NCI-H1930 (cell line): ENCODE measurements at places on chromosomes 12 and 14.

- DNase-seq, result peak; percentile 47
Measured at GRCh38 chr12:79934281-79935020, 446 bp downstream of the PPP1R12A start.

- no peak for DNase-seq
Measured at GRCh38 chr14:56055511-56055910, 62.7 kb upstream of the PELI2 start.

GRCh38 chr12:50676756-50677155, 87.1 kb upstream of the ATF1 start:
- DNase-seq, result no peak

DNA sequence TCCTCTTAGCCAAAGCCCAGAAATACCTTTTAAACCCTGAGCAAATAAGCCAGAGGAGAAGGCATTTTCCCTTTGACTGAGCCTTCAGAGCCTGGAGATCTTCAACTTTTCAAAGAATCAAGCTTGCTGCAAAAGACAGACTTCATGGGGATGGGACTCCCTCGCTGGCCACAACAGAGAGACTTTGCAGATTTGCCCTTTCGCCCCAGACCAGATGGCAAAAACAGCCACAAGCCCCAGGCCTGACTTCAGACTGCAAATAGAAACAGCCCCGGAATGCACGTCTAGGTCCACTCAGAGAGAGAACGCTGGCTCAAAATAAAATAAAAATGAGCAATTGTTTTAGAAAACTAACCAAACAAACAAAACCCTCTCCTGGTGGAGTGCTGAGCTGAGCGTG, 114.6 kb upstream of the MED13L start:
- DNase-seq, result no peak

- DNase-seq, result no peak
Measured at GRCh38 chr12:49501895-49502294, 36.9 kb upstream of the KCNH3 start.

DNA sequence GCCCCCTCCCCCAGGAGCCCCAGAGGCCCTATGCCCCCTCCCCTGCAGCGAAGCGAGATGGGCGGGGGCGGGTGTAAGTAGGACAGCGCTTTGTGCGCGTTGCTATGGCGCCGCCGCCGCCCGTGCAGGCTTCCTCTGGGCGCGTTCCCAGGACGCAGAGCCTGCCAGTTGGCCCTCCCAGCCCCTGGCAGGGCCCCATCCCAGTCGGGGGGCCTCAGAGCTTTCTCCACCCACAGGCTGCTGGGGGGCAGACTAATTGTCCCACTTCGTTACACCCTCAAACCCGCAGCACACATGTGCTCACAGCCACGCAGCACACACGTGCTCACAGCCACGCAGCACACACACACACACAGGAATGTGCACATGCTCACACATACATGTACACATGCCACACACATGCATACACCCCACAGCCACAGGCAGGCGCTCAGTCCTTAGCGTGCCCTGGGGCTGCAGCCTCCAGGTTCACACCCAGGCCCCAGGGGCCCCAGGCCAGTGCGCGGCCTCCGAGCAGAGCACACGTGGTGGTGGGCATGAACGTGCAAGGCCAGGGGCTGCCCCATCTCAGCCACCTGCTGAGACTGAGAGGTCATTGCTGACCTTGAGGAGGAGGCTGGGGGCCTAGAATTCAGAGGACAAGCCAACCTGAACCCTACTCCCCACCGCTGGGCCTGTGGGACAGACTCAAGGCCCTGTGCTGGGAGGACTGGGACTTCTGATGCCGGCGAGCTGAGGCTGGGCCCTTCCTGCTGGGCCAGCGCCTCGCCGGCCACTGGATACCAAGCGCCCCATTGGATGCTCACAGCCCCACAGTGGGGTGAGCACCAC, 15.6 kb downstream of the TRMT61A start:
- DNase-seq, result no peak

GRCh38 chr14:95667249-95667693, 19.0 kb upstream of the TCL1B start:
- no peak for DNase-seq

DNA sequence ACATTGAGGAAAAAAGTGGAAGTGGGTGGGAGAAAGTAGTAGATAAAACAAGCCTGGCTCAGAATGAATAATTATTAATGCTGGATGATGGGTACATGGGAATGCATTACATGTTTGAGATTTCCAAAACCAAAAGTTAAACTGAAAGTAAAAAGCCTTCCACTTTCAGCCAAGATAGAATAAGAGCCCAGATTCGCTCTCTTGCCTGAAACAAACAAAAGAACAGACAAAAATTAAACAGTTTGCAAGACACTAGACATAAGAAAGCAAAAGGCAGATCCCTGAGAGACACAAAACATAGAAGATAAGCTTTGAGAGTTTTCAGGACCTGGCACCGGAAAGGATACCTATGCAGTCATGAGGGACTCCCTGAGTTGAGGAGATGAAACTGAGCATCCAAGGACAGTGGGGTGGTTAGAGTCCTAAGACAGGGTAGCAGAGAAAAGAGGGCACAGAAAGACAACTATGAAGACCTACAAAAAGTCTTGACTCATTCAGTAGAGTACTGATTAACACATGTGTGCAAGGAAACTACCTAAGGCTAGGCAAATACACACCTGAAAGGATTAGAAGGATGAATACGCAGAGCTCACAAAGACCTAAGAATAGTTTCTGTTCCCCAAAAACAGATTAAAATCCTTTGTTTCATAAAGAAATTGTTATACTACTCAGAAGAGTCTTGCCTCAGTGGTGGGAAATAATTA, 54.1 kb downstream of the CEP83 start:
- no peak for DNase-seq

DNA sequence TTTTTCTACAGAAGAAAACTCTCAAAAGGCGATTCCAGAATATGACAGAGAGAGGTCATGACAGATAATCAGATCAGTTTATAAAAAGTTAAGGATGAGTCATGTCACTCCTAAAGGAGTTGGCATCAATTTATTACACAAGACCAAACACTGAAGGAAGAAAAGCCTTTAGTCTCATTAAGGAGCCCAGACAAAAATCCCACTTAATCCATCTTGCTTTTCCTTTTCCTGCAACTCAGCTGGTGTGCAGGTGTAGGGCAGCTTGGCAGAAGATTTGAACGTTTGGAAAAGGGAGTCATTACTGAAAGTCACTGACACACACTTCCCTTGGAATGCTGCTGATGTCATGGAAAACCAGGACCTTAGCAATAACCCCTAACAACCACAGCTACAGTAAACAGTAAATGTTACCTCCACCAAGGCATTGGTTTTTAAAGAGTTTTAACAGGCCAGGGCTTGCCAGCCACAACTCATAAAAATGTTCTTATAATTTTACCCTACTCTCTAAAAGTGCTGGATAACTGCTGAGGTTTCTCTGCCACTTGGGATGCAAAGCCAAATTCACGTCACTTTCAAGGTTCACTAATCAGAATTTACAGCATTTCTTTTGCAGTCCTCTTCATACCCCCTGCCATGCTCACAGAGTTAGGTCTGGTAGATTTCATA, 320.6 kb downstream of the RAD51B start:
- no peak for DNase-seq

DNA sequence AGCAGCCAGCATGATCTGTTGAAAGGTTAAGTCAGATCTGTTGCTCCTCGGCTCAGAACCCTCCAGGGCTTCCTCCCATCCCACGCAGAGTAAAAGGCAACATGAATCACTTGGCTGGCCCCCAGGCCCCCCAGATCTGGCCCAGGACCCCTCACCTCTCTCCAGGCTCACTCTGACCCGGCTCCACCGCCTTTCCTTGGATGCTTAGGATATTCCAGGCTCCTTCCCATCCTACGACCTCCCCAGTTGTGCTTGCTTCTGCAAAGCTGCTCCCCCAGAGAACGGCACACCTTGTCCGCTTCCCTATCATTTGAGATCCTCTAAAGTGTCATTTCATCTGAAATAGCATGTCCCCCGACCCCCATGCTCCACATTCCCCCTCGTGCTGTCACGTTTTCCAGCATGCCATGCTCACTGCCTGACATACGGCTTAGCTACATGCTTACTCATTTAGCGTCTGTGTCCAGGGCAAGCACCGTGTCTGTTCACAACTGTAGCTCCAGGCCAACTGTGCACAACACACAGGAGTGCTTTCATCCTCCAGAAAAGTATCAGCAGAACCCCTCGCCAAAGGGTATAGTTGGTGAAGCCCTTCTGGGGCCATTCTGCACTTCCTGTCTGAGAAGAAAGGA, 33.6 kb upstream of the BDKRB2 start:
- DNase-seq, result no peak

GRCh38 chr12:111693818-111694217, 8.0 kb downstream of the ACAD10 start:
- DNase-seq, result no peak

DNA sequence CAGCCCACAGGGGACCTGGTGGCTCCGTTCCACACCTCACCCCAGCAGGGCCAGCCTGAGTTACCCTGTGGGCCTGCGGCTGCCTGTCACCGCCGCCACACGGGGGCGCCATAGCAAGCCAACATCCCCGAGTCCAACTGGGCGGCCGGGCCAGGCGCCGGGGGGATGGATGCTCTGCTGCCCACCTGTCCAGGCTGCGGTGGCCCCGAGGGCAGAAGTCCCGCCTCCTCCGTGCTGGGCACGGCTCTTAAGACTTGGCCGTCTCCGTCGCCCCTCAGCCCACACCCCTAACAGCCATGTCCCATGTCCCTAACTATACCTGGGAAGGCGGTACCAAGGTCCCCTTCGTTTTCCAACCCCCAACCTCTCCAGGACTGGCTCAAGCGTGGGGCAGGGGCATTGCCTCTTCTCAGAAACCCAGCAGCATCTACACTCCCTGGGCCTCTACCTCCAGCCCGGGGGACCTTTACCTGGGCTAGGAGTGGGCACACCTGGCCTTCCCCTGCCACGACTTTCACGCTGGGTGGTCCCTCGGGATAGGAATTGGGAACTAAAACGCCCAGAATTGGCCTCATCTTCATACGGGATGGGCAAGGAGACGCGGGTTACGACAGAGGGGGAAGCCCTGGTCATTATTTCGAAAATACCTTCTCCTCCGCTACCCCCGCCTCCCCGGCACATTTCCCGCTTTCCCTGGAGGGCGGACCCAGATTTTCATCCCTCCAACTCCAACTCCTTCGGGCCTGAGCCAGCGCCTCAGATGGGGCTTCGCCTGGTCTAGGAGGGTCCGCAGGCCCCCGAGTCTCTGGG, 1.1 kb upstream of the CYP46A1 start:
- peak; percentile 72 for DNase-seq

GRCh38 chr12:124994437-124994975, 1.1 kb downstream of the BRI3BP start:
- no peak for DNase-seq

DNA sequence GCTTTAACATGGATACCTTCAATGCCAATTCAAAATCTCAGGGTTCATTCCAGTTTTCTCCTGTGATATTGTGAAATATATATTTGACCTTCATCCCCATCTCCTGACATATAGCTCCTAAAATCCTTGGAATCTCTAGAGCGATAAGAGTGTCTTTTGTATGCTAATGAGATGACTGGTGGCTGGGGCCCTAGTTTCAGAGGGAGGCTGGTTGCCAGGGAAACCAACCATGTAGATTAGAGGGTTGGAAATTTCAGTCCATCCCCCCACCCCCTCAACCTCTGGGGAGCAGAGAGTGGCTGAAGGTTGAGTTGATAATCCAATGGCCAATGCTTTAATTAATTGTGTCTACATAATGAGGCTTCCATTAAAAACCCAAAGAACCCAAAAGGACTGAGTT, 59.4 kb downstream of the SDR9C7 start:
- DNase-seq, result no peak

DNA sequence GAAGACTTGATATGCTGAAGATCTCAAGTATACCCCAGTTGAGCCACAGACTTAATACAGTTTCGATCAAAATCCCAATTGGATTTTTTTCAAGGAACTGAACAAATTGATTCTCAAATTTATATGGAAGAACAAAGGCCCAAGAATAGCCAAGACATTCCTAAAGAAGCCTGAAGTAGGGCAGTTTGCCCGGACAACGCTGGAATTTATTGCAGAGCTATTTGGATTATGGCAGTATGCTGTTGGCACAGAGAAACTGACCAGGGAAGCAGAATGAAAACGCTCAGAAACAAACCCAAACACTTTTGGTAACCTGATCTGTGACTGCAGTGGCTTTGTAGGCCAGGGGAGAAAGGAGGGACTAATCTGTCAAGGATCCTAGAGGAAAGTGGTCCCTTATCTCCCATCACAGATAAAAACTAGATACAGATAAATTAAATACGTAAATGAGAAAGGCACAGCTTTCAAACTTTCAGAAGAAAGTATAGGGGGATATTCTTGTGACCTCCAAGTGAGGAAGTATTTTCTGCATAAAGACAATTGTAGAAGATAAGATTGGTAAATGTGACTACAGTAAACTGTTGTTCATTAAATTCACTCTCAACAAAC, 35.9 kb upstream of the GSC start:
- no peak for DNase-seq

GRCh38 chr14:57182760-57183503, 85.8 kb downstream of the EXOC5 start:
- DNase-seq, result no peak

GRCh38 chr12:104197264-104197663, 18.3 kb upstream of the TXNRD1 start:
- no peak for DNase-seq

GRCh38 chr12:28776220-28776619, 372.9 kb upstream of the FAR2 start:
- no peak for DNase-seq

DNA sequence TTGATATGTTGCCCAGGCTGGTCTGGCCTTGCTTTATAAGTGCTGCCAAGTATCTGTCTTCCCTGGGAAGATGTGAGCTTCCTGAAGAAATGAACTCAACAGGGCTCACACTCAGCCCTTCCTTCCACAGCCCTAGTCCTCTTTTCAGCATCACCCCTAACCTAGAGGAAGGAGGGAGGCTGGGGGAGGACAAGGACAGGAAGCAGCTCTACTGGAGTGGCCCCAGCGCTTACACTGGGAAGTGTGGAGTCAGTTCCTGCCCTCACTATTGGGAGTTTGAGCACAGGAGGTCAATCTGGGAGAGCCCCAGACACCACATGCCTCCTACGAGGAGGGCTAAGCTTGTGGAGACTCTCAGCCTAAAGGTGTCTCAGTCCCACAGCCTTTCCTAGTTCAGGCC, 16.8 kb downstream of the GALNT6 start:
- no peak for DNase-seq

DNA sequence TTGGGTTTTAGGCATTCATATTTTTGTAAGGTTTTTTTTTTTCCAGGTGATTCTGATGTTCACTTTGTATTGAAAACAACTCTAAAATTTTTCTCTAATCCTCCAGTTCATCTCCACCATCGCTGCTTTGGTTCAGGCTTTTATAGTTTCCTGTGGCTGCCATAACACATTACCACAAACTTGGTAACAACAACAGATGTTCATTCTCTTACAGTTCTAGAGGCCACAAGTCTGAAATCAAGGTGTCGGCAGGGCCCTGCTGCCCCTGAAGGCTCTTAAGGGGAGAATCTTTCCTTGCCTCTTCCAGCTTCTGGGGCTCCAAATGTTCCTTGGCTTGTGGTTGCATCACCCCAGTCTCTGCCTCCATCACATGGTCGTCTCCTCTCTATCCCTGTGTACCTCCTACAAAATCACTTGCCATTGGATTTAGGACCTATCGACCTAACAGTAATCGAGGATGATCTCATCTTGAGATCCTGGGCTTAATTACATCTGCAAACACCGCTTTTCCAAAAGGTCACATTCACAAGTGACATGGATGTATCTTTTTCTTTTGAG, 55.2 kb downstream of the PELI2 start:
- no peak for DNase-seq
